ENCODE measurements at places on chromosomes 5 and 9.

GRCh38 chr5:56003679-56004078 is 8.9 kb upstream of the IL6ST start:
- DNase-seq: no peak

DNA sequence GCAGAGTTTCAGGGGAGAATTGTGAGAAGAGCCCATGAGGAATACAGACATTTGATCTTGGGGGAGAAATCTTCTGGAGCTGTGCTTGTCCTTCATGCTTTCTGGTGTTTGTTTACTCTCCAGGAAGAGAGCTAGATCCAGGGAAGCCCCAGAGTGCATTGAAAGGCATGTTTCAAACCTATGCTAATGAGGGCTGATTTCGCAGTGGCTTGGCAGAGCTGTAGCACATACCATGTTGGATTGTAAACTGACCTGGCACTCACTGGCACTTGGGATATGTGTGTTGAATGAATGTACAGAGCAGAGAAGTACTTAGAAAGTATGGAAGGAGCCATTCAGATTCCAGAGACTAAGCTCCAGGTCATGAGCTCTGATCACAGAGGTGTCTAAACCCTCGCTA is 30.9 kb downstream of the TNFSF8 start:
- DNase-seq: no peak

GRCh38 chr9:97659771-97660170 is 26.1 kb downstream of the NCBP1 start:
- no peak for DNase-seq

DNA sequence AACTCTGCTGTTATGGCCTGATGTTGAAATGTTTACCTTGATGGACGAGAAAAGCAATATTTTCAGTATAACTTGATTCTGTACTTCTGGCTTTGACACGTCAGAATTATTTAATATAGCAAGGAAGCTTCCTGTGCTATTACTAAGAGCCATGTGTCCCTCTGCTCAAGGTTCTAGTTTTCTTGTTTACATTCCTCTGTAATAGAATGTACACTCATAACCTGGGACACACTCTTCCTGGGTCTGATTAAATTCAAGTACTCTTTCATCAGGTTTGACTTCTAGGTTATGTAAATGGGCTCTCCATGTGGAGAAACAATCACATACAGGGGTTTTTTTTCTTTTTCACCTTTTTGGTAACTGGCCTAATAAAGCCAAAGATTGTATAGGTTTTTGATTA is 33.1 kb downstream of the GTF3C4 start:
- DNase-seq: peak; percentile 83

- no peak for DNase-seq
These were observed 694.3 kb downstream of the BRINP1 start for GRCh38 chr9:118674942-118675341.

DNA sequence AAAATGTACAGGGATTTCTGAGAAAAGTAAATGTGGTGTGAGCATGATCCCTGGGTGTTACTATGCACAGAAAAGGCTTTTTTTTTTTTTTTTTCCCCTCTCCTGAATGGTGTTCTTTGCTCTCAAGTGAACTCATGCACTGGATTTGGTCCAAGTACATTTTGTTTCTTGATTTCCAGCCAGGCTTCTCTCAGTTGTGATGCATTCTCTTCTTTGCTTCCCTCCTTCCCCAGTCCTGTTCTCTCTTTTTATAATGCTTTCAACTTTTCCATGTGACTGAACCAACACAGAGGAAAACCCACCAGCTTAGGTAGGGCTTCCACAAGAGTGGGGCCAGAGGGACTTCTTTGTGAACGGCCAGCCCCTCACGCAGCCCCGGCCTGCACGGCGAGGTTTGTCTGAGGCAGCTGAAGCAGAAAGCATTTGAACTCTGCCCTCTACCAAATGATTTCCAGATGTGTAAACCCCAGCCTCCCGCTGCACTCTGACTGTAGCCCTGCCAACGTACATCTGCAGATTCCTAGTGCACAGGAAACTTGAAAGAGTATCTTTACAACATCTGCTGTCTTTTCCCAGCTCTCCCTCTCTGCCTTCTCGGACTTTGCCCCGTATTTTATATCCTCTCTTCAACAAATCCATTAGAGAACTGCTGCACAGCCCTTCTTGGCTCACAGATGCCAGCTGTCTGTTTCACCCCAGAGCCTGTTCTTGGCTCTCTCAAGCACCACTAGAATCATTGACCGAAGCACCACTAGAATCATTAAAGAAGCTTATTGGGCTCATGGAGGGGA is 71.8 kb upstream of the CD180 start:
- peak; percentile 72 for DNase-seq

- peak; percentile 29 for DNase-seq
These were observed 1.9 kb upstream of the RACK1 start for GRCh38 chr5:181245427-181246275.

- peak; percentile 19 for DNase-seq
These were observed 2.0 kb downstream of the SCGB3A2 start for GRCh38 chr5:147880487-147880886.

DNA sequence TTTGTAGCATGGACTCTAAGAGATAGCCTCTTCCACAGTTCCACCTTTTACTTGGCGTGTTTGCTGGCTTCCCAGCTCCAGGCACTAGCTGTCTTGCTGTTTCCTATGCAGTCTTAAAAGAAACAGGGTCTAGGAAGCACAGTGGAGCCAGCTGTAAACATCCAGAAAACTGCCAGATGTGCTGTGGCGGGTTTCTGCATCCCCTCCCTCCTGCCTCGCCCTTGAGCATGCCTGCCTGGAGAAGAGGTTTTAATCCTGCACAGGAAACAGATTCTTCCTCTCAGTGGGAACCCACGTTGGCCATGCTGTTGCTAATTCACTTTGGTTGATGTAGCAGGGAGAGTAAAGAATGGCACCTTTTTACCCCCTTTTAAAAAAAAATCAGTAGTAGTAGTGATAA is 121.3 kb downstream of the RPS23 start:
- no peak for DNase-seq

All from epithelial cell of esophagus (primary cell).